Activated T-helper 1 cell treated with anti-CD3 and anti-CD28 coated beads, Interleukin-2, amount 50 U/mL, for 16 hours (primary cell): ENCODE measurements at places on chromosomes 6 and 20.

GRCh38 chr6:85079761-85080160, 315.4 kb upstream of the TBX18 start:
- DNase-seq = no peak

DNA sequence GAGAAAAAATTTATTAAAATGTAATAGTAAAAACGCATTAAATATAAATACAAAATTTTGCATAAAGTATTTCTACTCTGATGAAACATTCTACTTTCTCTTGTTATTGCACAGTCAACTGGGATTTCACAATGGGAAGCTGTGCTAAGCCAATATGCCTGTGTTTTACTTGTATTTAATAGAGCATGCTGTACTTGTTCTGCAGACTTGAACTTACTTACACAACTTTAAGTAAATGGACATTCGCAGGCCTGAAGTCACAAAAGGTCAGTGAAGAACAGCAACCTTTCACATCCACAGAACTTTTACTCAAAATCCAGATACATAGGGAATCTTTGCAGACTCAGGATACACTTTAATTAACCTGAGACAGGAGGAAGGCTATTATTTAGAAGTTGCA, 409.5 kb downstream of the BTBD3 start:
- DNase-seq = no peak

- no peak for DNase-seq
Observed at GRCh38 chr20:41183391-41183790, 46.0 kb downstream of the PLCG1 start.

- DNase-seq = no peak
Observed at GRCh38 chr6:38528196-38528965, 111.3 kb downstream of the BTBD9 start.

- DNase-seq = no peak
Observed at GRCh38 chr6:27911956-27912446, at the start of gene OR2B2. TSS of gene OR2B2 (minus strand) at chr6:27912396. CDS start at chr6:27912319, 77 bp downstream.

- DNase-seq = no peak
Observed at GRCh38 chr20:9417665-9418064, 96.7 kb upstream of the LAMP5 start.

- no peak for DNase-seq
Observed at GRCh38 chr6:54805077-54805476, 41.5 kb upstream of the FAM83B start.

GRCh38 chr6:17519120-17519519, 81.0 kb upstream of the FAM8A1 start:
- no peak for DNase-seq

DNA sequence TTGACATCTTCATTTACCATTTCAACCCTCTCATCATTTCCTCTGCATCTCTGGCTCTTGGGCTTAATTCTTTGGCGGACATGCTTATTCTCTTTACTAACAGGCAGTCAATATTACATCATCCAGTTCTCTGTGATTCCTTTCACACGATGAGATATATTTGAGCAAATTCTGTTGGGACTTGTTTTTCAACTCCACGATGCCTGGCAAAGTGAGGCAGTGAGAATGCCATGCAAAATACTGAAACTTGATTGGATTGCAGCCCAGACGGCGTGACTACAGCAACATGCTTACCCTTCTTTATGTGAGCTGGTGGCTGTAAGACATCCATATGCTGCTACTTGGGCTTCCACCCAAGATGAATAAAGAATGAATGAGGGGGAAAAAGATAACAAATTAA, 101.7 kb upstream of the SPACA1 start:
- no peak for DNase-seq

- DNase-seq = no peak
Observed at GRCh38 chr6:99422912-99423311, 2.2 kb downstream of the PNISR start.

DNA sequence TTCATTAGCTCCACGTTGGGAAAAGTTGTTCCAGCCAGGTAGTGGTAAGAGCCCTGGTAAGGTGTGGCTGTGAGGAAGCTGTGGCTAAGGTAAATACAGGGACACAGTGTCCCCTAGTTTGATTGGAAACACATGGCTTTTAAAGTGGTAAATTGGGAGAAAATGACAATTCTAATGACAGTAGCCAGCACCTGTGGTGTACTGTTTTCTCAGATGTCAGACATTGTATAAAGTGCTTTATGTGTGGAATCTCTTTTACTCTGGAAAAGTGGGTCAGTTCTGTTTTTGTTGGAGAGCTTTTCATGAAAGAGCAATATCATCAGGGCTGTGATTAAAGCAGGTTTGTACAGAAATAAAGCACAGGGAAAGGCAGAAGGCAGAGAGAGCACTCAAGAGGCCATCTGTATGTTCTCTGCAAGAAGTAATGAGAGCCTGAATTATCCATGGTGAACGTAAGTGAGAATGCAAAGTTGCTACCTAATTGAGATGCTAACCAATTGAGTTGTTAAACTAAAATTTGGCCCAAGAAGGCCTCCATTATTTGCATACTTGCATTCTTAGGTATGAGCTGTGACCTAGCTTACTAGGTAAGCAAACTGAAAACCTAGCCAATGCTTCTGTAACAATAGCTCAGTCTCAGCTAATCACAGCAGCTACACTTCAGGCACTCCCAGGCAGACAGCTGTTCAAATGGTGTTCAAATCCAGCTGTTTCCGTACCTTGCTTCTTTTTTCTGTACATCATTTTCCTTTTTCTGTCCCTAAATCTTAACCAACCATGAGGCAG, 28.2 kb downstream of the MRAP2 start:
- no peak for DNase-seq

GRCh38 chr6:10801224-10801848, 37.0 kb downstream of the MAK start:
- DNase-seq = peak; percentile 24

DNA sequence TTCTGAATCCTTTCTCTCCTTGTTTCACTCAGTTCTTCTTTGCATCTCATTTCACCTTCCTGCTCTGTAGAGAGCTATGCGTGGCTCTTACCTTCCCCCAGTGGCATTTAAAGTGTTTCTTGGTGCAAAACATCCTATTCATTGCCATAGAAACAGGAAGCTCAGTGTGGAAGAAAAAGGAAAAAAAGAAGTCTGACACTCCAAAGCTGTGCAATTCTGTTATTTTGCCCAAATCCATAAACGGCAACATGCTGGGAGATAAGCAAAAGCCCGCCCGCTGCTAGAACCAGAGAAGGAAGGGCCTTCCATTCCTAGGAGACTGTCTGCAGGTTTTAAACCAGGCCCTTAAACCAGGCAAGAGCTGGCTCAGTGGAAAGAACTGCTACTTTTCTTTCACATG, 247.1 kb downstream of the HIVEP2 start:
- no peak for DNase-seq

- DNase-seq = no peak
Observed at GRCh38 chr6:111972745-111973117, 81.2 kb upstream of the CCN6 start.

GRCh38 chr6:37800703-37801604, 18.6 kb upstream of the ZFAND3 start:
- DNase-seq = no peak

DNA sequence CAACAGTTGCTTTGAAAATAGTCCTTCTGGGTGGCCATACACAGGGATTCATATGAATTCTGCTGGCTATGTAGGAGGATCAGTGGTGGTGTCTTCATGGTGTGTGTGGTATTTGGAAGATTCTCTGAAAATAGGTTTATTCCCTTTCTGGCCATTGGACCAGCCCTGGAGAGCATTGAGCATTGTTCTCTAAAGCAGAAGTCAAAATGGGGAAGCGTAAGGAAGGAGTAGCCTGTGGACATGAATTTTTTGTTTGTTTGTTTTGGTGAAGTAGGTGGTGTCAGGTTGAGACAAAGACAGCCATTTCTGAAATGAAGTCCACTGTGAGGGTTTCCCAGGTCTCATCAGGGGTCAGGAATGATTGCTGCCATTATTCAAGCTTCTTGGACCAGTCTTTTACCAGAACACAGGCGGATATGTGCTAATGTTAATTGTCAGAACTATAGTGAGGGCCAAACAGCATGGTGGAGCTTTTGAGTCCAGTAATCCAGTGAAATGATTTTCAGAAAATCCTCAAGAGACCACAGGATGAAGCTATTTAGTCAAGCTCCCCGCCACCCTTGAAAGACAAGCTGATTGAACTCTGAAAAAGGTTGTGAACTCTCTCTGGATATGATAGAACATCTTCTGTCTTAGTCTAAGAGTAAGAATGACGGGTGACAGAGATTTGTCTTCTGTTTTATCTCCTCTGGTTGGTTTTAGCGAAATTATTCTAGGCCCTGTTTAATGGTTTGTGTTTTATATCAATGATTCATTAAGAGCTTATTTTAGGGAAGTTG, 60.0 kb downstream of the DNAH8 start:
- no peak for DNase-seq

DNA sequence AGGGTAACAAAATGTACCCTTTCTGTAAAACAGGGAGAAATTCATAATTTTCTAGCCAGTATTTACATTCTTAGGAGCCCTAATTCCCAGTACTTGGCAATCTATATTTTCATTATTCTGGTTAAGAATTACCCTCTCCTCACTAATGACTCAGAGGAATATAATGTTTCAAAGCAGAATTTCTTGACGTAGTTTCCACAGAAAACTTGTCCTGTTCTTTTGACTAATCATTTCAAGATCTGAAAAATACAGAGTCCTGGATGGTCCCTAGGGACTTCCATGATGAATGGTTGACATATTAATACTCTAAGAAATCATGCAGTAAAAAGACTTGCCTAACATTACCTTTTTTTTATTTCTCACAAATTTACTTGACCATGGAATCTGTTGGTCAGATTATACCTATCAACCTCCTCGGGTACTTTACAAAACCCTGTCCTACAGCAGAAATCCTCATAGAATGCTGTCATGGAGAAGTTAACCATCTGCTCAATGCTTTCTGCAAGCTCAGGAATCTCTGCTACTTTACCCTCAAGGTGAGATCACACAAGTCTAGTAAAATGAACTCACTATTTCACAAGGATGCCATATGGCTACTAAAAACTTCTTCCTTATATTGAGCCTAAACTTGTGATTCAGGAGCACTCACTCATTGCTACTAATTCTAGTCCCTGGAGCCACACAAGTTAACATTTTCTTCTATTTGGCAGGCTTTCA, 202.1 kb upstream of the CNR1 start:
- no peak for DNase-seq

- DNase-seq = peak; percentile 9
Observed at GRCh38 chr6:3455569-3456394, 1.1 kb downstream of the SLC22A23 start.

GRCh38 chr6:21281366-21281765, 312.2 kb upstream of the SOX4 start:
- DNase-seq = no peak

DNA sequence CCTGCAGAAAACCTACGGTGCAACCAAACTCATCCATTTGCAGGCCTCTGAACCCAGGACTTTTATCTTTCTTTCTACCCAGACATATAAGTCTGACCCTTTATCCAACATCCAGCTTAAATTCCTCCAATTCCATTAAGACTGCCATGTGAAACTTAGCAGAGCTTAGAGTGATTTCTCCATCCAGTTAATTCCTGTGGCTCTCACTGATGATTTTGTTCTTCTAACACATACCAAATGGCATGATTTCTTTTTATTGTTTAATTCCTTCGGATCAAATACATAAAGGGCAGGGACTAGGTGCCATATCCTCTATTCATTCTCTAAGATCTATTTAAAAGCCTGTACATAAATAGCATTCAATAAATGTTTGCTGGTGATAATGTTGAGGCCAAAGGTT, 92.9 kb downstream of the TASP1 start:
- no peak for DNase-seq

DNA sequence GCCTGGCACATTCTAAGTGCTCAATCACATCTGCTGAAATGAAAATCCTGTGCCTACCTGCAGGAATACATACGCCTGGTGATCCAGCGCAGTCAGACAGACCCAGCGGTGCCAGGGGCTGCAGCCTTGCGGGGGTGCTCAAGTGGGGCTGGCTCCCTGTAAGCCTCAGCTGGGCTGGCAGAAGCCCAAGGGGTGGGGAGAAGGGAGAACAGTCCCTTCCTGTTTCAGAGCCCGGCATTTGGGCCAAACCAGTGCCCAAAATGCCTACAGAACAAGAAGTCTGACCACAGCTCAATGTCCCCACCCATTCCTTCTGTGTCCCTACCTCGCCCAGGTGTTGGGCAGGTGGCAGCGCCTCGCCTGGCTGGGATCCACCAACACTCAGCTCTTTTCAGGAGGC, 22.6 kb downstream of the KCNK15 start:
- DNase-seq = no peak

GRCh38 chr20:49210101-49210756, 9.0 kb upstream of the DDX27 start:
- no peak for DNase-seq

- no peak for DNase-seq
Observed at GRCh38 chr20:17725094-17725835, 25.5 kb downstream of the BANF2 start.

DNA sequence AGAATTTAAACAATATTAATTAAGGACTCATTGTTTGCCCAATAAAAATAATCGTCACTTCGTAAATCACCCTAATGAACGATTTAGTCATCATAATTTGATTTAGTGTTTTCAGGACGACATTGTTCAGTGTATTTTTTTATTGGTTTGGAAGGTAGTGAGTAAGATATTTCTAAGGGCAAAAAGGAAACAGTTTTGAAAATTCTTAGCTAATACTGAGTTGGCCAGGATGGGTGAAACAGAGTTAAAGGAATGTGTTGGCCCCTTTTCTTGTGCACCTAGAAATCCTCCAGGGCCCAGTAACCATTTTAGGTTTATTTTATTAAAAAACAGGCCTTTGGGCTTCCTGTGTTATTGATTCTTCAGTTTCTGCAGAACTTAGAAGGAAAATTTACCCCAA, 25.3 kb downstream of the ANKS1A start:
- DNase-seq = no peak

DNA sequence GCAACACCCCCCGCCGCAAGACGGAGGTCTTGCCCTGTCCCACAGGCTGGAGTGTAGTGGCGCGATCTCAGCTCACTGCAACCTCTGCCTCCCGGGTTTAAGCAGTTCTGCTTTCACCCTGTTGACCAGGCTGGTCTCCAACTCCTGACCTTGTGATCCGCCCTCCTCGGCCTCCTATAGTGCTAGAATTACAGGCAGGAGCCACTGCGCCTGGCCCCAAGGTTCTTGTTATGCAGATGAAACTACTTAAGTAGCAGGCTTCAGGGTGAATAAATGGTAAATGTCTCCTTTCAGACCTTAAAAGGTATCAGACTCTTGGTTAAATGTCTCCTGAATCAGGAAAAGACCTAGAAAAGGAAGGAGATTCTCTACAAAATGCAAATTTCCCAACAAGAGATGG, 95.4 kb upstream of the TMEM181 start:
- DNase-seq = no peak

- no peak for DNase-seq
Observed at GRCh38 chr20:20206788-20207187, 154.5 kb downstream of the CFAP61 start.

DNA sequence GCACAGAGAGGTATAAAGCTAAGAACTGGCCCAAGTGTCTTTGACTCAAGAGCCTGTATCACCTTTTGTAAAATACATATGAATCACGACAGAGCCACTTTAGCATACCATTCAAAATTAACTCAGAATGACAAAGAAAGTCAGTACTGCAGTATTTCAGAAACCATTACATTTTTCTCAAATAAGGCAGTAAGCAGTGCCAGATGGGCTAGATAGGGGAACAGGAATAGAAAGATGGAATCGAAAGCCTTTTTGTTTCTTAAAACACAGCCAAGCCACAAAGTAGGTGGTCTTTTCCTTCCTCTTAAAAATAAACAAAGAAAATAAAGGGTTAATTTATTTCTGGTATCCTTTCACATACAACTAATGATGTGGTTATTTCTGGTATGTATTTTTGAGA, 10.3 kb downstream of the CLDN20 start:
- DNase-seq = no peak
